ENCODE measurements at places on chromosomes 5 and 9. TPM values are rescaled to one million over a fixed set of nuclear protein-coding genes. Genes with fewer than 3 reads are reported as not detected.

TRPM3 gene
- not detected for total RNA-seq

IL4 gene
- not detected for total RNA-seq

GHR gene
- total RNA-seq = 0.05 TPM

SH3TC2 gene
- 0.56 TPM for total RNA-seq

CNTFR gene
- total RNA-seq = 0.06 TPM

IFNA2 gene
- not detected for total RNA-seq

G3BP1 gene
- 122 TPM for total RNA-seq

EGFLAM gene
- total RNA-seq = 0.39 TPM

FRMD3 gene
- 5.4 TPM for total RNA-seq

POU5F2 gene
- total RNA-seq = 0.02 TPM

NEK6 gene
- 63.0 TPM for total RNA-seq

PITX1 gene
- 30.9 TPM for total RNA-seq

CTSV gene
- total RNA-seq = 14.1 TPM

PLK2 gene
- total RNA-seq = 34.3 TPM

STK32A gene
- total RNA-seq = 0.13 TPM

FAM221B gene
- not detected for total RNA-seq

CDH9 gene
- total RNA-seq = not detected

SPATA6L gene
- total RNA-seq = 1.6 TPM

AIF1L gene
- total RNA-seq = 2.0 TPM

NR5A1 gene
- 0.17 TPM for total RNA-seq

FYB1 gene
- 11.5 TPM for total RNA-seq

SLC6A18 gene
- total RNA-seq = not detected

CHSY3 gene
- 0.07 TPM for total RNA-seq

CLIC3 gene
- total RNA-seq = 5.6 TPM

LIFR gene
- 6.7 TPM for total RNA-seq

PDE8B gene
- total RNA-seq = 2.0 TPM
